ENCODE measurements at places on chromosomes 6 and 20.
A peak's percentile ranks its signal among the peaks of the same experiment; 100 is the strongest.

GRCh38 chr6:679282-679681 lies 13.7 kb downstream of the EXOC2 start:
- DNase-seq, result no peak

DNA sequence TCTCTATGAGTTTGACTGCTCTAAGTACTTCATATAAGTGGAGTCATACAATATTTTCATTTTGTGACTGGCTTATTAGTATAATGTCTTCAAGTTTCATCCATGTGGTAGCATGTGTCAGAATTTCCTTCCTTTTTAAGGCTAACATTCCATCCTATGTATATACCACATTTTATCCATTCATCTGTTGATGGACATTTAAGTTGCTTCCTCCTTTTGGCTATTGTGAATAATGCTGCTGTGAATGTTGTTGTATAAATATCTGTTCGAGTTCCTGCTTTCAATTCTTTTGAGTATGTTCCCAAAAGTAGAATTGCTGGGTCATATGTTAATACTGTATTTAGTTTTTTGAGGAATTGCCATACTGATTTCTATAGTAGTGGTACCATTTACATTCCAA lies 79.5 kb downstream of the PTPRA start:
- DNase-seq, result no peak

GRCh38 chr20:37477041-37477440 lies 44.0 kb upstream of the NNAT start:
- DNase-seq, result no peak

GRCh38 chr6:79498842-79499241 lies 38.4 kb downstream of the LCA5 start:
- no peak for DNase-seq

DNA sequence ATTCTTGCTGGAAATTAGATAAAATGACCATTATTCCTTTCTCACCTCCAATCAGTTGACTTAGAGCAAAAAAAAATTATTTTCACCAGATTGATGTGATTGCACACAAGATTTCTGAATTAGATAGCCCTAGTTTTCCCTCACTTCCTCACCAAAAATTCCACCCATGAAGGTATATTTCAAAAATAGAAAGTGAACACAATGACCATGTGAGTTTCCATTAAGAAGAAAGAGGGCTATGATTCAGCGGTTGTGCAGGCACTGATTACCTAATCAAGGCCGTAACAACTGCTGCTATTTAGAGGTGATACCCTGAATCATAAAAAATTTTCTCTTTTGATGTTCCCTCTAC lies 19.5 kb upstream of the RALGAPA2 start:
- DNase-seq, result no peak

DNA sequence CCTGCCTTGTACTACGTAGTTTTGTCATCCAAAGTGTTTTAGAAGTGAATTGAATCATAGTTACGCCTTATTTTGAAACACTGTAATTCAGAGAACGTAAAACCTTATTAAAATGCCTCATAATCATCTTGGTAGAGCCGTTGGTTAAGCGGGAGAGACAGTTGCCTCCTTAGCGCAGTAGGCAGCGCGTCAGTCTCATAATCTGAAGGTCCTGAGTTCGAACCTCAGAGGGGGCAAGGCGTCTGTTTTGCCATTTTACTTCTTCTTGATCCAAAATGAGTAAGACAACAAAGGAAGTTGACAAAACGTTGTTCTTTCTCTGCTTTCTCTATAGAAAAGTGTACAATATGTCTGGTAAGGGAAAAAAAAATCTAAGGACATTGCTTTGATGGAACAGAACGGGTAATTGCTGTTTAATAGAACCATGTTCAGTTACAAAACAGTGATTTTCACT lies 20.7 kb upstream of the TRIM27 start:
- peak; percentile 48 for DNase-seq

DNA sequence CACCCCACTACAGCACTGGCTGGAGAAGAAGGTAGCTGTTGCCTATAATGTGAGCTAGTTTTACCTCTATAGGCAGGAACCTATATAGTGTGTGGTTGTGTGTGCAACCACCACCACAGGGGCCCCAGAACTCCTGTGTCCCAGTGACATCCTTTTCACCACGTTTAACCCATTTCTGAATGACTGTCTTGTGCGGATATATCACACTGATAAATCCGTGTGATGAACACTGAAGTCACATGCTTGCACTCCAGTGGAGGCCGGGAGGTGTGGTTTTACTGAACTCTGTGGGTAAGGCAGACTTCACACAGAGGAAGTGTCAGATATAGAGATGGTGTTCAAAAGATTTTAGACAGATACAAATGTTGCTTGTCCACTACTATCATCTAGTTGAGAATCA lies 32.5 kb downstream of the SDHAF4 start:
- peak; percentile 7 for DNase-seq

DNA sequence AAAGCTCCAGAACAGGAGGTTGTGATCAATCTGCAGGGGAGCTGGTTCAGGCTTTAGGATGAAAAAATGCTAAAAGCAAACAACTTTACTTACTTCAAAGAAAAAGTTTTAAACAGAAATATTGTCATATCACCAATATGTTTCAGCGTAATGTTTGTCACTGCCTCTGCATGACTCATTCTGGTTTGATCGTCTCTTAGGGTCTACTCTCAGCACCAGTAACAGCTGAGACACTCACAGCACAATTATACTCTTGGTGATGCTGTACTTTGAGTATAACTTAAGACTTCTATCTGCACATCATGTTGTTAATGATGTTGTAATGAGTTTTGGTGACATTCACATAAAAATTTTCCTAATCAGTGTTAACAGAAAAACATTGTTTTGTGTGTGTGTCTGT lies 665.4 kb downstream of the EPM2A start:
- no peak for DNase-seq

DNA sequence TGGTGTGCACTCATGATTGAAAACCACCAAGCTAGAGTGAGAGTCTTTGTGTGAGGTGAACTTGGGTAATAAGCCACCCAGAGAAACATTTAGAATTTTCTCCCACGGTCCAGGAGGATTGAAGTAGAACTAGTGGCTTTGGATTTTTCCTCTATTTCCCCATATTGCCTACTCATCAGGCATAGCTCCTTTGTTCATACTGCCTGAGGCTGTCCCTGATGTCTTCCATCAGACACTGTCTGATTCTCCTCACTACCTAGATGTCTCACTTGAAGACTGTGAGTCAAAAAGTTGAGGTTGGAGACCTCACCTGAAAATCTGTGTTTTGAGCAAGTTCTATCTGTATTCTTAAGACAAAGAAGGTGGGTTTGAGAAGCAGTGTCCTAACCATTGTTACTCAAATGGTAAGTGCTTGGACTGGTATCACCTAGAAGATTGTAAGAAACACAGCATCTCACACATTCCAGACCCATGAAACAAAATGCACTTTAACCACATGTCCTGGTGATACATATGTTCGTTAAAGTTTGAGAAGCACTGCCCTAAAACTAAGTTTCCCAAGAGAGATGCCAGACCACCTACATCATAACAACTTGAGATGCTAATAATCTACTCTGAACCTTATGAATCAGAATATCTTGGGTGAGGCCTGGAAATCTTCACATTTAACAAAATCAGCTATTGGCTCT lies 523.4 kb upstream of the BTBD3 start:
- DNase-seq, result no peak

GRCh38 chr20:37160683-37161082 lies 18.4 kb upstream of the RPN2 start:
- no peak for DNase-seq

- no peak for DNase-seq
These were observed 152.5 kb downstream of the IBTK start for GRCh38 chr6:82095091-82095490.

GRCh38 chr20:24782801-24783630 lies 166.1 kb upstream of the CST7 start:
- DNase-seq, result no peak

DNA sequence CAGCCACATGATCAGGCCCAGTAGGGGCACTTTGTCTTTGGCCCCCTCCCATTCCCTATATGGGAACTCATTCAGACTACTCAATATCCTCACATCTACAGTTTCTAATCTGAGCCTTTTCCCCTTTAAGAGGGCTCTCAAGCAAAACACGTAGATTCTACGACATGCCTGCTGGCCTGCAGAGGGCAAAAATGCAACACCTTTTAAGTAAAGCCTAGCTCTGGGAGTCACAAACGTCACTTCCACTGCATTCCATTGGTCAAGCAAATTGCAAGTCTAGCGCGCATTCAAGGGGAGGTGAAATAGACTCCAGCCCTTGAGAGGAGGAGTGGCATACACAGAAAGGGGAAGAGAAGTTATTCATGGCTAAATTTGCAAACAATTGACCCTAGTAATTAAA lies 70.6 kb downstream of the CDC40 start:
- DNase-seq, result no peak

GRCh38 chr20:49620364-49621240 lies 52.7 kb upstream of the PTGIS start:
- no peak for DNase-seq

- no peak for DNase-seq
These were observed 767.3 kb downstream of the TFAP2A start for GRCh38 chr6:9647599-9647998.

DNA sequence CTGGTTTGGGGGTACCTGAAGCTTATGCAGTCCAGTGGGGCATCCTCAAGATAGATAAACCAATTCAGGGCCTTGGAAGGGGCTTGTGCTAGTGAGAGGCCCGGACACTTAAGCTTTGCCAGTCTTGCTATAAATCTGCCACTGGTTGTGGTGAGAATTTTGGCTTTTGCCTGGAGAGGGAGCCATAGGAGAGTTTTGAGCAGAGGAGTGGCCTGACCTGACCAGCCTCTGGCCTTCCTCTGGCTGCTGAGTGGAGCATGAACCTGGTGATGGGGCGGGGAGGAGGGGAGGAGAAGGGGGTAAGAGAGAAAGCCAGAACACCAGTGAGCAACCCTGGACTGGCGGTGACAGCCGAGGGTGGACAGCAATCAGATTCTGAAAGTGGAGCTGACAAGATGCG lies 7.1 kb downstream of the TMEM74B start:
- DNase-seq, result no peak

DNA sequence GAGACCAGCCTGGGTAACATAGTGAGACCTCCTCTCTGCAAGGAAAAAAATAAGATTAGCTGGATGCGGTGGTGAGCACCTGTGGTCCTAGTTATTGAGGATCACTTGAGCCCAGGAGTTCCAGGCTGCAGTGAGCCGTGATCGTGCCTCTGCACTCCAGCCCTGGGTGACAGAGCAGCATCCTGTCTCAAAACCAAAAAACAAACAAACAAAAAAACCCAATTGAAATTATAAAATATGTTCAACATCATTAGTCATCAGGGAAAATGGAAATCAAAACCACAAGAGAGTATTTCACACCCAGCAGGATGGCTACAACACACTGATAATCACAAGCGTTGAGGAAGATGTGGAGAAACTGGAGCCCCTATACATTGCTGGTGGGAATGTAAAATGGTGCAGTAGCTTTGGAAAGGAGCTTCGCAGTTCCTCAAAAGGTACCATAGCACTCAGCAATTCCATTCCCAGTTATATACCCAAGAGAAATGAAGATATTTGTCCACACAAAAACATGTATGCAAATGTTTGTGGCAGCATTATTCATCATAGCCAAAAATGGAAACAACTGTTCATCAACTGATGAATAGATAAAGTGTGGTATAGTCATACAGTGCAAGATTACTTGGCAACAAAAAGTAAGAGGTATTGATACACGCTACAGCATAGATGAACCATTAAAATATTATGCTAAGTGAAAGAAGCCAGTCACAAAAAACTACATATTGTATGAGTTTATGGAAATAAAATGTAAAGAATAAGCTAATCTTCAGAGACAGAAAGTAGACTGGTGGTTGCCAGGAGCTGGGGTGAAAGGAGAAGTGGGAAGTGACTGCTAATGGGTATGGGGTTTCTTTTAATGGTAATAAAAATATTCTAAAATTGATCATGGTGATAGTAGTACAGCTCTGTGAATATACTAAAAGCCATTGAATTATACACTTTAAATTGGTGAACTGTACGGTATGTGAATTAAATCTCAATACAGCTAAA lies 38.7 kb upstream of the RIPOR2 start:
- DNase-seq, result no peak

GRCh38 chr20:46630306-46630705 lies 21.0 kb downstream of the SLC13A3 start:
- DNase-seq, result no peak

DNA sequence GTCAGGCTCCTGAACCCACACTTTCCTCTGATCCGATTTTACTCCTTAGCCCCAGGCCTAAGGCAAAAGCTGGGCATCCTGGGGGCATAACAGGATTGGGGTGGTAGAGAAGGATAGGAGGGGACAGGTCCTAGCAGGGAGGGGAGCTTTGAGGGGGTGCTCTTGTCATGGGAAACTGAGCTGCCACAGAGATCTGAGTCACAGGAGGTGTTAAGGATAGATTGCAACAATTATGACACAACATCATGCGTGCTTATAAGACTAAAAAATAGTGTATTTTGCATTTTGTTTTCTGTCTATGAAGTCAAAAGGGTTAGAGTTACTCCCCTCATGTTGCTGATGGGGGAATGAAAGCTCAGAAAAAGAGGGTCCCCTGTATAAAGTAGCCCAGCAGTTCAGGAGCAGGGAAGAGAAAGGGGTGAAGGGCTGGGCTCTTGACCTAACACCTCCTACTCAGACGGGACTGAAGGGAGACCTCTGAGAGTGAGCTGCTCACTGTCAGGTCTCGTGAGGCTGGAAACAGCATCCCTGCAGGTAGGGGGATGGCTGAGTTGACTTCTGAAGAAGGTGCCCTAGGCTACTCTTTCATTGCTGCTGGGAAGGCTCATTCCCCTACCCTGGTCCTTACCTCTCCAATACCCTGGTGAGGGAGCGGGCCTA lies 2.0 kb downstream of the GLP1R start:
- DNase-seq, result no peak

DNA sequence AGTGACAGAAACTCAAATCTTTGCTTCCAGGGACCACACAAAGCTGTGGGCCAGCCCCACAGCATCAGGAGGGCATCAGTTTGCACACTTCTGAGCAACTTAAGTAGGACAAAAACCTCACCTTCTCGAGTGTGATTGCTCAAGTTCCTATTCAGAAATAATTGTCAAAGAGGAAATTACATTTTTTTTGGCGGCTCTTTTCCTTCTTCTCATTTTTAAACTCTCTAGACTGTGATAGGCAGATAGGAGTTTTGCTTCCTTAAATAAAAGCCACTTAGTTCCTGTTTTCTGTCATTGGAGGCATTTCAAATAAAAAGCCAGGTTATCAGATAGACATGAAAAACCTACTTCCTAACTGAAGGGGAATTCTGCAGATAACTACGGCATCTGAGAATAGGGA lies 11.2 kb upstream of the TAGAP start:
- DNase-seq, result no peak

GRCh38 chr20:62927128-62927705 lies 912 bp upstream of the DIDO1 start:
- no peak for DNase-seq
